Inflammatory macrophage (primary cell): ENCODE measurements at places on chromosomes 7 and 10.

GRCh38 chr10:127871631-127872010 lies 21.1 kb downstream of the CLRN3 start:
- DNase-seq: no peak

DNA sequence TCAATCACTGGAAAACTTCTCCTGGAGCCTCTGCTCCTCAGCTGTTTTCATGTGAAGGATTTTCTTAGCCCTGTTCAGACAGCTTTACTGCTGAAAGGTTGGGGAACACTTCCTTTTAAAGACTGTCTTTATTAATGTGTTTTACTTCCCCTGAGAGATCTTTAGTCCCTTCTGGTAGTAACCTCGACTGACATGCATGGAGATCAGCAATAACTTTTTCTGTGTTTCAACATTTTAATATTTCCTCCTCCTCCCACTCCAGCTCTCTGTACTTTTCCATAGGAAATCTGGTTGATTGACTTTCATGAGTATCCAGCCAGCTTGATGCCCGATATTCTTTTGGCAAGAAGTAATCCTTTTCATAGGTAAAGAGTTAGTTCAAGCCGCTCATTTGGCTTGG lies 62.7 kb upstream of the STRIP2 start:
- peak; percentile 2 for DNase-seq

DNA sequence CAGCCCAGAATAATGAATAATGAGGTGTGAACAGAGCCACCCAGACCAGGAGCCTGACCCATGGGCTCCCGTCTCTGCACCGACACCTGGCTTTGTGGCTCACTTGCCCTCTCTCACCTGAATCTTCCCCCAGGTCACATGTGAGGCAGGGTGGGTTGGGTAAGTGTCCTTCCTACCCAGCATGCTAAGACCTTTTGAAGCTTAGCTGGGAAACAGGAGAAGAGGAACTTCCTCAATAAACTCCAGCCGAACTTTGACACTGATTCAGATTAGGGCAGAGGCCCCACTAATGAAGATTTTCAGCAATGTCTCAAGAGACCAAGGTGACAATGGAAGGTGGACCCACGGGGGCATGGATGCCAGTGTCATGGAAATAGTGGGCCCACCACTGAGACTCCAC lies 46.6 kb upstream of the AQP1 start:
- DNase-seq: no peak

DNA sequence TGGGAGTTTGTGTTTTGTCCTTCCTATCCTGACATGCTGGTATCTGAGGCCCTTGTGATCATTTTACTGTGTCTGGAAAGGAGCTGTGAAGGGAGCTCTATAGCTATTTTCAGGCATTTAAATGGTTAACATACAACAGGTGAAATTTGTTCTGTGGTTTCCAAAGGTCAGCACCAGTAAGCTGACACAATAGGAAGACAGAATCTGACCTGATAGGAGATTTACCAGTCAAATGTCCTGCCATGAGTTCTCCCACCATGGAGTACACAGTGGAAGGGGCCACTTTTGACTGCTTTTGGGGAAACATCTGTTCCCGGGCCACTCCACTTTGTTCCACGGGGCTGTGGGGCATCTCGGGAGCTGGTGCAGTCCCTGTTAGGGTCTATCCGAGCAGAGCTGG lies 17.6 kb downstream of the FKBP6 start:
- no peak for DNase-seq

GRCh38 chr7:40721342-40721949 lies 586.6 kb downstream of the SUGCT start:
- DNase-seq: no peak

DNA sequence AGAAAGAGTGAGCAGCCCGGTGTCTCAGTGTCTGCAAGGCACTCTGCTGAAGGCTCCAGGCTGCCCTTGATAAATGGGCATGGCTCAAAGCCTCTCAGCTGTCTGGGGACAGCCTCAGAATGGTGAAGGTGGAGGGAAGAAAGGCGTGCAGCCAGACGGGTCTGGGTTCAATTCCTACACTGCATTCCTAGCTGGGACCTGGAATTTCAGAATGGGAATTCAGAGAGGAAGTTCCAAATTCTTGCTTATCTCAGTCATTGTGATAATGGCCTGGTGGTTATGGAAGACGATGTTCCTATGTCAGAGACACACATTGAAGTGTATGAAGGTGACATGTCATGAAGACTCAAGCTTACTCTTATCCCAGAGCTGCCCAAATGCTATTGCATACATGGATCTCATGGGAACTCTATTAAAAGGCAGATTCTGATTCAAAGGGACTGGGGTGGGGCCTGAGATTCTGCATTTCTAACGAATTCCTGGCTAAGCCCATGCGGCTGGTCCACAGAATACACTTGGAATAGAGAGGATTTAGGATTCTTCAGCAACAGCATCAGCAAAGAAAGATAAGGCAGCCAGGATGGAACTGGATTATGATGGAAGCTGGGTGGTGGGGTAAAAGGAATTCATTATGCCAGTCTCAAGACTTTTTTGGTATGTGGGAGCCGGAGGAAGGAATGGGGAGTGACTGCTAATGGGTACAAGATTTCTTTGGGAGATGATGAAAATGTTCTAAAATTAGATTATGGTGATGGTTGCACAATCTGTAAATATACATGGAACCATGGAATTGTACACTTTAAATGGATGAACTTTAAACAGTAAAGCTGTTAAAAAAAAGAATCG lies 82.6 kb upstream of the ZMIZ1 start:
- no peak for DNase-seq

GRCh38 chr10:129033790-129034272 lies 433.2 kb upstream of the MGMT start:
- DNase-seq: no peak

DNA sequence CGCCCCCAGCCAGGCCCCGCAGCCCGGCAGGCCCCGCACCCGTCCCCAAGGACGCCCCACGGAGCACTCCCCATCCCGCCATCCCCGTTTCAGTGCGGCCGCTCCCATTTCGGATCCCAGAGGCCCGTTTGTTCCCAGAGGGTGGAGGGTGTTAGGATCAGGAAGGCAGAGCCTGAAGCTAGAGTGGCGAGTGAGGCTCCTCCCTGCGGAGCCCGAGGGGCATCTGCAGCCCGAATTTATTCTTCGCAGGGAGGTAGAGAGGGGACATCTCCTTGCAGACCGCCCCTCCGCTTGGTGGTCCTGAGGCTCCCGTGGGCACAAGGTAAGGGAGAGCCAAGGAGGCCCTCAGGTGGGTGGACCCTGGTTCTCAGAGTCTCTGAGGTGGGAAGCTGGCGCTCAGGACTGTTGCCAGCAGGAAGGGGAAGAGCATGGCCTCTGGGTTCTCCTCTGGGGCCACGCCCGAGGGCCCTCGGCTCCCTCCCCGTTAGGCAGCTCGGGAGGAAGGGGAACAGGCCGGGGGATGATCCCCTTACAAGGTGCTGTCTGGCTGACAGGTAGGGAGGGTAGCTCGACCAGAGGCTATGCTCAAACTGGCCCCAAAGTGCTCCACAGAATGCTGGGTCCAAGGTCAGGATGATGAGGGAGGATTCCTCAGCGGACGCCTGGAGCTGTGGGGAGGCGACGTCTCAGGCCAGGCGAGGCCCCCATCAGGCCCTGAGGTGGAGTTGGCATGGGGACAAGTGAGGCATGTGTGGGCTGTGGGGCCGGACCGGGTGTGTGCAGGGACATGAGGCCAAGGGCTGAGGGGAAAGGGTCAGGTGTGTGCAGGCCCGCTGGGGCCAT lies 17.4 kb downstream of the POLL start:
- DNase-seq: peak; percentile 50

DNA sequence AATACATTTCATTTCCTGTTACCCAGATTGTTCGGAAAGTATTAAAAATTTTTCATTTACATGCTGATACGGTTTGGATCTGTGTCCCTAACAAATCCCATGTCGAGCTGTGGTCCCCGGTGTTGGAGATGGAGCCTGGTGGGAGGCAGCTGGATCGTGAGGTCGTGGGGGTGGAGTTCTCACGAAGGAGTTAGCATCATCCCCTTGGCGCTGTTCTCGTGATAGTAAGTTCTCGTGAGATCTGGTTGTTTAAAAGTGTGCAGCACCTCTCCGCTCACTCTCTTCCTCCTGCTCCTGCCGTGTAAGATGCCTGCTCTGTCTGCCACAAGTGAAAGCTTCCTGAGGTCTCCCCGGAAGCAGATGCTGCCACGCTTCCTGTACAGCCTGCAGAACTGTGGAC lies 30.9 kb downstream of the PLEKHS1 start:
- no peak for DNase-seq

DNA sequence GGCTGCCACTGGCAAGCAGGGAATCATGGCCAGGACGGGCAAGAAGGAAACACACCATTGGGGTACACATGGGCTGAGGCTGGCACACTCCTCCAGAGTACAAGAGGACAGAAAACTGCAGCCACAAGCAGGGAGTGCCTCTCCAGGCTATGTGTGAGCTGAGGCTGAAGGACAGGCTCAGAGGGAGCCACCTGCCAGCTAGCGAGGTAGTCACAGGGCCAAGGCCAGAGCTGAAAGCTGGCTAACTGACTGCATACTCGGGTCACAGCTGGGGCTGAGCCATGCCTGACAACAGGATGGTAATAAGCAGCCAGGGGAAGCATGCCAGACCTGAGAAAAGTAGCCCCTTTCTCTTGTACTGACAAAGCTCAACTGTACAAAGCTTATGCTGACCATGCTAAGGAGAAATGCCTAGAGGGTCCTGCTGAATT lies 52.0 kb downstream of the KIF5B start:
- no peak for DNase-seq

DNA sequence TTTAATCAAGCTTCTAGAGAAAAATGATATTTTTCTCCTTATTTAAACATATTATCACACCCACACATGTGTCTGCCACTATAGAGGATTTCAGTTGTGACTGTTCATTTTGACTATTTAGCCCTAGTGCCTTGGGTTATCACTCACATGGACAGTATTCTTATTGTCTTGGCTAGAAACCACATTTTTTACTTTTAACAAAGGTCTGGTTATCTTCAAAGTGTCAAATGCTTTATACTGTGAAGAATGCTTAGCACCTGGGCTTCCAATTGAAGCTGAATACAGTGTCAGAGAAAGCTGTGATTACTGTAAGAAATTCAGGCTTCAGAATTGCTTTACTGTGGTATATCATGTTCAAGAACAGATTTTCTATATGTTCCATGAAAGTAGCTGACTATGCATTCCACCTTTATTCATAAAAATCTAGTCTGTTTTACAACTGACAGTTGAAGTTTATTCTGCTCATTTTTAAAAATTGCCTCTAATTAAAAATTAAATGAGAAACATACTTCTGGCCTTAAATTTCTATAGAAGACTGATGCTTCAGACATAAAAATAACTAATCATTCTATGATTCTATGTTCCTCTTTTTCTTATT lies 278.6 kb downstream of the SEMA3D start:
- DNase-seq: no peak

DNA sequence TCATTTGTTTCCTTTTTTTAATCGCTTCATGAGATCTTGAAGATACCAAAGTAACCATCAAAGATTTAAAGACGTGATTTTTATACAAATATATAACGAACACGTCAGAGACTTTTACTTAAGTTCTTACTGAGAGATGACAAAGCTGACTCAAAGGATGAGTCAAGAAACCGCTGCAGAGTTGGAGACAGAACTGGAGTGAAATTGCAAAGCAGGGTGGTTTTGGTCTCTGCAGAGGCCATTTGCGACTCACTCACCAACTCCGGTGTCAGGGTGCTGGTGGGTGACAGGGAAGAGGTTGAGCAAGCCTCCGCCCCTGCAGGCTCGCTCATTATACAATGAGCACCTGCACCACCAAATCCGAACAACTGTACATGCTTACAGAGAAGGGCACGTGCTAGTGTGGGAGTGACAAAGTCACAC lies 75.2 kb downstream of the DNAJB6 start:
- peak; percentile 36 for DNase-seq

DNA sequence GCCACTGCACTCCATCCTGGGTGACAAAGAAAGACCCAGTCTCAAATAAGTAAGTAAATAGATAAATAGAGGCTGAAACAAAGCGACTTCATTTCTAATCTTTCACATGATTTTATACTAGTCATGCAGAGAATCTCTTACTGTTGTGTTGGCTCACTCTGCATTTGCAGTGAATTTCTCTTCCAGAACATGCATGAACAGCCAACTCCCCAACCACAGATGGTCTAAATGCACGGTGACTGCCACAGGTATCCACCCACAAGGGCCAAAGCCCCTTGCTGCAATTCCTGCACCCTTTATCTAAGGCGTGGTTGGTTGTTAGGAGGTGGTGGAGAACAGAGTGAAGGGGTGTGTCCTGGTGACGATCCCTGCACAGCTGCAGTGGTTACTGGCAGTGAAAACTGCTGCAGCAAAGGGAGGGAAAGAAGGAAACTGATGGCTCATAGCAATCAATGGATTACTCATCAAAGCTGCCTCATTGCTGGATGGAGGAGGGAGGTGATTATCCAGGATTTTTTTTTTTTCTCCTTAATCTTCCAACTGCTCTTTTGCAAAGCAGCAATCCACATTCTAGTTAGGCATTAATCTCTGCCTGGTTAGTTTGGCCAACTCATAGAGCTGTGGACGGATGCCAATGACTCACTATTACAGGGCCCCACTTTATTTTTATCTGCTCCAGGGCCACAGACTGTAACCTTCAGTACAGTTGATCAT lies 50.6 kb downstream of the PRTFDC1 start:
- DNase-seq: no peak

- no peak for DNase-seq
These were observed 1197.8 kb upstream of the SORCS1 start for GRCh38 chr10:108362296-108362695.

- DNase-seq: no peak
These were observed 21.7 kb downstream of the ZCWPW1 start for GRCh38 chr7:100406767-100407166.

DNA sequence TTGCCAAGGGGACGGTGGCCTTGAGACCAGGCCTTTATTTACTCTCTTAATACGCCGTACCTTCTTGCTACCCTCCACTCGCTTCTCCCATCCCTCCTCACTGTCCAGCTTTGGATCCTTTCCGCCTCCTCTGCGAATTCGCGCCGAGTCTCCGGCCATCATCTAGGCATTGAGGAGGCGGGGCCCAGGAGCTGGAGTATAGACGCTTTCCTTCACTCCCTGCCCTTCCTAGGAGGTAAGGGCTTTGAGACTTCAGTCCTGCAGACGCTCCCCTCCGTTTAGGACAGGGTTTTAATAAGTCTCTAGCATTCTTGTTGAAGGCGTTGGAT lies 538 bp downstream of the TFAM start:
- no peak for DNase-seq
